ENCODE measurements at places on chromosomes 6 and 20.

GRCh38 chr6:7108964-7109836 lies 1.4 kb downstream of the RREB1 start:
- DNase-seq, result no peak

DNA sequence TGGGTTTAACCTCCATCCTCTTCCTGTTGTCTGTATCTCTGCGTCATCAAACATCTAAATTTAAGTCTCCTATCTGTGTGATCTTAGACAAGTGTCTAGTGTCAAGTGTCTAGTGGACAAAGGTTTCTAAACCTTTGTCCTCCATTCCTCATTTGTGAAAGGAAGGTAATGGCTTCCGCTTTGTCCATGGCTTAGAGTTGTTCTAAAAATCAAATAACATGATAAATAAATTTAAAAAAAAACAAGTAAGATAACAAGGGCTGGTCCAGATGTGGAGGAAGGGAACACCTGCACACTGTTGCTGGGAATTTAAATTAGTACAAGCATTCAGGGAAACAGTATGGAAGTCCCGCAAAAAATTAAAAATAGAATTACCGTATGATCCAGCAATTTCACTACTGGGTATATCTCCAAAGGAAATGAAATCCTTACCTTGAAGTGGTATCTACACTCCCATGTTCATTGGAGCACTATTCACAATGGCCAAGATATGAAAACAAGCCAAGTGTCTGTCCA lies 17.6 kb upstream of the SERPINB1 start:
- no peak for DNase-seq

DNA sequence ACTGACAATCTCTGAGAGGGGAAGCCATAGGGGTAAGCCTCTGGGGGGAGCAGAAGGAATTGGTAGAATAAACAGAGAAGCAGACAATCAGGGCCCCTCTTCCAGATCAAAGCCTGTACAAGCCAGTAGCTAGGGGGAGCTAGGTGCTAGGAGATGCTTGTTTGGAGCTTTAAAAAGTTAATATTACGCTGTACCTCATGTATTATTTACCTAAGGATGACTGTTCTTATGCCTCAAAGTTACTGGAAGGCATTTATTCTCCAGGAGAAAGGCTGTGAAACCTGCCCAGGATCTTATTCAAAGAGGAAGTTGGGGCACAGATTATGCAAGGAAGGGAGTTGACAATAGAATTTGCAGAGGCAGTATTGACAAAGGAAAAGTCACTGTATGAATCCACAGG lies 111.8 kb upstream of the SLC35F1 start:
- no peak for DNase-seq

DNA sequence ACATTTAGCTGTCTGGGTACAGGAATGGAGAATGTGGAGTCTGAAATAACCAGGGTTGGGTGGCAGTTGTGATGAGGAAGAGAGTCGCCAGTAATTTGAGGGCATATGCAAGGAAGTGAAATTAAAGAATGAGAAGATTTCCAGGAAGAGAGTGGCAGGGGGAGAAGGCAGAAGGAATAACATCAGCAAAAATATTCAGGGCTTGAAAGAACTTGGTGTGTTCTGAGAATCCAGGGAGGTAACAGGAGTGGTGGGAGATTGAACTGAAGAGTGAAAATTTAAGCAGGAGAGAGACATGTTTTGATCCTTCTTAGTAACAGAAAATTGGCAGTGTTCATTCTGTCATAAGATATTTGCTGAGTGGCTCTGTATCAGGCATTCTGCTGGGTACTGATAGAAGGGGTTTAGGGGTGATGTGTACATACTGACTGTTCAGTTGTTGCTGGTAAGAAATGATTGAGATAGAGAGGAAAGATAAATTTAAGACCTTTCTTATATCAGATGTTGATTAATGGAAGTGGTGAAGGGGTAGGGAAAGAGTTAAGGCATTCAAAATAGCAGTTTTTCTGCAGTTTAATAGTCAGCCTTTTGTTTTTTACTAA lies 54.7 kb downstream of the PHF20 start:
- DNase-seq, result no peak

DNA sequence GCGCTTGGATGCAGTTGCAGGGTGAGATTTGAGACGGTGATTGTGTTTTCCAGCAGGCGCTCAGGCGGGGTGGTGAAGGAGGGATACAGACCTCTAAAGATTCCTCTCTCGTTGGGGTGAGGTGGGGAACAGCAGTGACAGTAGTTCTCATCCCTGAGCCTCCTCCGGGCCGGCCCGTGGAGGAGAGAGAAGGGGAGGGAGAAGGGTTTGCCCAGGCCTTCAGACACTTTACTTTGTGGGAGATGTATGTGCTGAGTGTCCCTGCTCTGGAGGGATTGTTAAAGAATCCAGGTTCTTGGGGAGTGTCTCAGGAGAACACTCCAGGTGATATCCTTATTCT lies 41.0 kb downstream of the PSMB9 start:
- no peak for DNase-seq

DNA sequence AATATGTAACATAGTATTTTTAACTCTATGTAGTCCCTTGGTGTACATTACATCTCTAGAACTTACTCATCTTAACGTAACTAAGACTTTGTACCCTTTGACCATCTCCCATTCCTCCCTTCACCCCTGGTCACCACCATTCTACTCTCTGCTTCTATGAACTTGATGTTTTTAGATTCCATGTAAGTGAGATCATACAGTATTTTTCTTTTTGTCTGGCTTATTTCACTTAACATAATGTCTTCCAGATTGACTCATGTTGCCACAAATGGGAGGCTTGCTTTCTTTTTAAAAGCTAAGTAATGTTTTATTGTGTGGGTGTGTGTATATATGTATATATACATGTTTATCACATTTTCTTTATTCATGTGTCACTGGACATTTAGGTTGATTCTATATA lies 55.8 kb downstream of the TMEM200A start:
- no peak for DNase-seq

DNA sequence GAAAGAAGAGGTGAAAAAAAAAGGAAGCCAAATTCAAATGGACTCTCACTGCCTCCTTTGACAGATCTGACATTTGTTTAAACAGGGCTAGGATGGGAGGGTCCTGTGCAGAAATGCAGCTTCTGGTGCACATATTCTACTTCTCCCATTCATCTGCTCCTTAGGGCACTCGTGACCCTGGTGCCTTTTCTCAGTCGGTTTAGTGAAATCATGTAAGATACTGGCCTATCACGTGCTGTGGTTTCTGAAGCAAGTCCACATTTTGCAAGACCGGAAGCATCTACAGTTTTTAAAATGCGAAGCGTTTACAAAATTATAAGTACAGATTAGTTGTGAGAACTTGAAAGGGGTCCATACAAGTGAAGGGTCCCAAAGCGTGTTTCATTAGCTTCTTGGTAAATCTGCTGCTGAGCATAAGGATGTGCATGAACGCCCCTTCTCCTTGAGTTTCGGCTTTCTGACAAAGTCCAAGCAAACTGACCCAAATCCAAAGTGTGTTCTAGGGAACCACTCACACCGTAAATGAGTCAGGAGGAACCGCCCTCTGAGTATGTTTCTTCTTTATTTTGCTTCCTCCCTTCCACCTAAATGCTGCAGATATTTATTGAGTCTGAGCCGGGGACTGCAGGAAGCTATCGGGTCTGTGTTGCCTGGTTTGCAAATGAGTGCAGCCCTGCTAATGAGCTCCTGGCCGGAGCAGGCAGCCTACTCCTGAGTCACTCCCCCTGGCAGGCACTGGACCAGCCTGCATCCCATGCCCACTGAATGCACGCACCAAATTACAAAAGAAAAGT lies 323.8 kb upstream of the JARID2 start:
- DNase-seq, result no peak

GRCh38 chr6:63677282-63677681 lies 41.7 kb downstream of the PHF3 start:
- DNase-seq, result no peak

GRCh38 chr6:141024526-141024925 lies 1108.2 kb upstream of the GJE1 start:
- no peak for DNase-seq

DNA sequence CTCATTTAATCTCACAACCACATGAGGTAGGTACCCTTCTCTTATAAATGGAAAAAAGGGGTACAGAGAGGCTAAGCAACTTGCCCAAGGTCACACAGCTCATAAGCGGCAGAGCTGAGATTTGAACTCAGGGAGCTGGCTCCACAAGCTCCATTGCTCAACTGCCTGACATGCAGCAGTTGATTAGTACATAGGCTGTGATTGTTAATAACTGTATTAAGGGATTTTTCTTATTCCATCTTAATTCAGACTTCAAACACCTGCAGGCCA lies 6.6 kb downstream of the CCN5 start:
- DNase-seq, result no peak

DNA sequence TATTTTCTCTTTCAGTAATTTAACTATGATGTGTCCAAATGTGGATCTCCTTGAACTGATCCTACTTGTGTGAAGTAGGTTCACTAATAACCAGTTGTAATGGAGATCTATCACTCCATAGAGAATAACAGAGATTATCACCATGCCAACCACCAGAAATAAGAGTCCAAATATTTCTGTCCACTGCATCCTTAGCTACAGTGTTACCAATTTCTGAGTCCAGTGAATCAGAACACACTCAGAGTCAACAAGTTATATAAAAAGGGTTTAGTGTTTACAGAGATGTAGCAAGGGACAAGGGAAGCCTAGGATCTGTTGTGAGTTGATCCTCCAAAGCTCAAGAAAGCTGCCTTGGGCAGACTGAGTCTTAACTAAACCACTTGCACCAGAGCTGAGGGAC lies 882.8 kb downstream of the TBC1D32 start:
- no peak for DNase-seq

DNA sequence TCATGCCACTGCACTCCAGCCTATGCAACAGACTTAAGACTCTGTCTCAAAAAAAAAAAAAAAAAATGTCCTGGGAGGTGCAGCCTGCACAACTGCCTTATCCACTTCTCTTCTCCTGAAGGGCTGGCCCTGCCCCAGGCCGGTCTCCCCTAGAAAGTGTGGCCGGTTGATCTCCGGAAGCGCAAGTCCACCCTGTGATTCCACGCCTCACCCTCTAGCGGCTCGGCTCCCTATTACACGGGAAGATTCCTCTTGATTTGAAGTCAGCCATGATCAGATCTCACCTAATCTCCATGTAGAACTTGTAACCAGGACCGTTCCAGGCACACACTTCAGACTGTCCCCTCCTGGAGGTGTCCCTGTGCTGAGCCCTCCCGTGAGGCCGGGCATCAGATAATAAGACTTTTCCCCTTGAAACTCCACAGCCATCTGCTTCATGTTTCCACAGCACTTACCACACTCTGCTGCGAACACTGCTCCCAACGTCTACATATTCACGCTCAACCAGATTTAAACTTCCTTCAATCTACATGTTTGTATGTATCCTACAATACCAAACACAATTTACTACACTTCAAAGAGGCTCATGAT lies 49.3 kb upstream of the RPS6KA2 start:
- no peak for DNase-seq

GRCh38 chr6:151847064-151847463 lies 39.6 kb downstream of the ESR1 start:
- no peak for DNase-seq

DNA sequence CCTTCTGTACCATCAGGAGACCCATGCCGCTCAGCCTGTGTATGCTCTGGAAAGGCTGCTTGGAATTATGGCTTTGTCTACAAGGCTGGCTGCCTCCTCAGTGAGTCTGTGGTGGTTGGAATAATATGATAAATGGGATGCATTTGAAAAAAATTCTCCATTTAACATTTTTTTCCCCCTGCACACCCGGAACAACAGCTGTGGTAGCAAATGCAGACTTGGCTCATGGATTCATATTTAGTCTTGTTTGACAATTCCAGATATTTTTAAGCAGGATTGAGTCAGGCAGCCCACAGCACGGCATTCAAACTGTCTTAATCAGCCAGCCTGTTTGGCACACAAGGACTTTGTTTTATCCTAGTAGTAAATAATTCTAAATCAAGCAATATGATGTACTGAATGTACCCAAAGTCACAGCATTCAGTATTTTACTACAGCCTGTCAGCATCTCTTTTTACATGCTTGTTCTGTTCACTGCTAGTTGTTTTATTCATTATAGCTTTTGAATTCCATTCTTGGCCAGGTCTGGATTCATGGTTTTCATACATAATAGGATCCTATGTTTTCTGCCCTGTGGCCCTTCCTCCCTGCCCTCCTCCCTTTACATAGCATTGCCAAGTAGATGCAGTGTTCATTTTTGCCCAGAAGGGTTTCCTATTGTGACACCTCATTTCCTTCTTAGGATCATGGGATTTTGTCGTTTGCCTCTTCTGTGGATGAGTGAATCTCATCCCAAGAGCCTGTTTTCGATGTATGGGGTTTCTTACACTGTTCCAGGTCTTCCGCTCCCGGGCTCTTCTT lies 68.1 kb downstream of the LRRC1 start:
- no peak for DNase-seq

DNA sequence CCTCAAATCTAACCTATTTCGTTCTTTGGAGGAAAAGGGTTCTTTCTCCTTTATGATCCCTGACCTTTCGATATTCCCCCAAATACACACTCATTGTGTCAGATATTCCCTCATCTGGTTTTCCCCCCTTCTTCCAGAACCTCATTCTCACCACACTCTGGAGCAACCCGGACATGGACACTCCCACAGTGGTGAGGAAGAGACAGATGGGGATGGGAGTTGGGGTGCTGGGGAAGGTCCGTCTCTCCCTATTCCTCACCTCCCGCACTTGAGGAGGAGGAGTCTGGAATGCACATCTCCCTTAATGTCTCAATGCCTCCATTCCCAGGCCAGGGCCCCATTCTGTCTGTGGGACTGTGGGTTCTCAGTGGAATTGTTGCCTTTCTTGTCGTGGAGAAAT lies 1.3 kb downstream of the SLC39A7 start:
- no peak for DNase-seq

DNA sequence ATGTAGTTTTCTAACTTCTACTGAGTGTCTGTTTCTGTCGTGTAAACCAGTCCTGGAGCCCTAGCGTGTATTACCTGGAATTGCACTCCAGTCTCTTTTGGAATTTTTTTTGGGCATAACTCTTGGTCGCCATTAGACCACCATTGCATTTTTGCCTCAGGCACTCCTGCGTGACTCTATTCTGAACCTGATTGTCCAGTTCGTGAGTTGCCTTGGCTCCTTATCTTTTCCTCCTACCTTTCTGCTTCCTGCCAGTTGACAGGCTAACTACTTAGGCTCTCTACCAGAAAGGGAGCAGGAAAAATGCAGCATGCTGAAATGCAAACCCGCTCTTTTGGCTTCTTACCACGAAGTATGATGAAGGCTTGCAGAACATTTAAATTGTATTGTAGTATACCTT lies 490.9 kb upstream of the SOX4 start:
- DNase-seq, result no peak

GRCh38 chr6:158174514-158174913 lies 6.4 kb downstream of the GTF2H5 start:
- DNase-seq, result no peak

GRCh38 chr6:2007165-2007564 lies 238.2 kb downstream of the GMDS start:
- no peak for DNase-seq

GRCh38 chr6:145643760-145644159 lies 91.6 kb downstream of the EPM2A start:
- DNase-seq, result no peak

- DNase-seq, result no peak
These were observed 183.0 kb upstream of the QKI start for GRCh38 chr6:163231356-163232014.

Data from NCI-H187 treated with DMSO at 0.1 percent for 48 hours (cell line).